MCF 10A (cell line): ENCODE measurements at places on chromosomes 11 and 22. TPM values are rescaled to one million over a fixed set of nuclear protein-coding genes. Genes with fewer than 3 reads are reported as not detected.

GRCh38 chr11:111148953-111149352 lies 96.6 kb upstream of the POU2AF2 start:
- no peak for DNase-seq

DNA sequence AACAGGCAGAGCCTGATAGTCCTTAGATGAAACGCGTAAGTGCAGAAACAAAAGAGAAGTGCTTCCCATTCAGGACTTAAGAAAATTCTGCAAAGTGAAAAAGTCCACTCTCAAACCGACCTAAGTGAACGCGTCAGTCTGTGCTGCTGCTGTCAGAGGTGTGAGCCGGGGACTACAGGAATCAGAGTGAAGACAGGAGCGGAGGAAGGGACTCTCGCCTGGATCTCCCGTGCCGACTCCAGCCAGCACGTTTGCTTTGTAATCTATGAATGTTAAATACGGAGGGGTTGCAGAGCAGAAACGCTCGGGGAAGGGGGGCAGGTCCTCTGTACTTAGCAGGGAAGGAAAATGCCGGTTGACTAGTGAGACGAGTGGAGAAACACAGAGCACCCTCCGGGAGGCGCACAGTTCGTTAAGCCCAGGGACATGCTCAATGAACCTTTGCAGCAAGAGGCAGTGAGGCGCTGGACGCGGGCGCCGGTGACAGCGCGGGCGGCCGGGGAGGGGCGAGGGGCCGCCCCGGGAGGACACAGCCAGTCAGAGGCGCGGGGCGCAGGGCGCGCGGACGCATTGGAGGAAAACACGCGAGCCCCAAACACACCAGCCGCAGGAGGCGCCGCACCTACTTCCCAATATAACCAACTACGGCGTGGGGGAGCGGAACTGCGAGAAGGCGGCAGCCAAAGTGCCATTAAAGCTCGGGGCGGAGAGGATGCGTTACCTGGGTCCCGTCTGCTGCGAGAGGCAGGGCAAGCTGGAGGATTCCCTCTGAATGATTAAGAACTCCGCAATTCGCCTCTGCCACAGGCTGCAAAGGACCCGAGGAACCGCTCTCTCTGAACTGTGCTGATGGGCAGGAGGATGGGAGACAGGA lies at the start of gene CNTN5:
Gene CNTN5, plus strand, starts transcription at position 598 of the 874 bp plus-strand sequence.
- no peak for DNase-seq

DNA sequence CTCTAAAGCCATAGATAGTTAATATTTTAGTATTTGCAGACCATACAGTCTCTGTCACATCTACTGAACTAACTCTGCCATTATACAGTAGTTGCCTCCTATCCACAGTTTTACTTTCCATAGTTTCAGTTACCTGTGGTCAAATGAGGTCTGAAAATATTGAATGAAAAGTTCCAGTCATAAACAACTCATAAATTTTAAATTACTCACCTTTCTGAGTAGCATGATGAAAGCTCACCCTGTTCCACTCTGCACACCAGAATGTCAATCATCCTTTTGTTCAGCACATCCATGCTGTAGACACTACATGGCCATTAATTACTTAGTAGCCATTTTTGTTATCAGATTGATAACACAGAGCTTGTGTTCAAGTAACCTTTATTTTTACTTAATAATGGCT lies 51.7 kb upstream of the ME3 start:
- DNase-seq: no peak

DNA sequence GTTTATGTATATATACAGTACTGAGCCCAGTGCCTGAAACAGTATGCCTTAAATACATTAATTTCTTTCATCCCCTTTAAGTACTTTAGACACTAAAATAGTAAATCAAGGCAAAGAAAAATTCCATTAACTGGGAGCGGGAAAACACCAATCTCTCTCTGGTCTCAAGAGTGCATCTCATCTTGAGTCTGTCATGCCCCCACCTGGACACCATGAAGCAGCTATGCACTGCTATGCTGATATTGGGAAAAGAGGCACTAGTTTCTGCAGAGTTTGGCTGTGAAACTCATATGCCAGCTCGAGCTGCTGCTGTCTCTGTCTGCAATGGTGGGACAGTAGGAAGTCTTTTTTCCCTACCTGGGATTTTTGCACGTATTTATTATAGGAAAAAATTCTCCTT lies 754.4 kb upstream of the RAG2 start:
- no peak for DNase-seq

Gene CSNK2A3
- total RNA-seq: 2.2 and 2.6 TPM in 2 replicates

GRCh38 chr22:46596819-46597218 lies 23.4 kb upstream of the GRAMD4 start:
- DNase-seq: no peak

DNA sequence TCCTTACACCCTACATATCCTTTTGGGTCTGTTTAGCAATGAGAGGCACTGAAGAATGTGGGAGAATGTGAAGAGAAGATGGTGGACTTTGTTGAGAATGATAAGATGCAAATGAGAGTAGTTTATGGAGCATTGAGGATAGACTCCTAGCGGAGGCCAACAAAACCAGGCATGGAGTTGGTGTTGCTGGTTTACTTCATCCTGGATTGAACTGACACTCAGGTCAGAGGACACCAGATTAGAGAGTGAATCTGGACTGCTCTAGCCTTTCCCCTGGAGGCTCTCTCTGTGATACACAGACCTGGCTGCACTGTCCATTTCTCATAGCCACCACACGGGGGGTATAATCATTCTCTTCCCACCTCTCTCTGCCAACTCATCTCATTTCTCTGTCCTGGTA lies 98.7 kb downstream of the MICAL2 start:
- no peak for DNase-seq

Gene TRIM29
- 60.9 and 93.4 TPM in 2 replicates for total RNA-seq

- DNase-seq: no peak
Measured at GRCh38 chr11:69905611-69906452, 86.6 kb upstream of the FGF3 start.

GRCh38 chr11:111612224-111612623 lies 10.0 kb downstream of the SIK2 start:
- DNase-seq: no peak
